ENCODE measurements at places on chromosomes 5 and 9. TPM values are rescaled to one million over a fixed set of nuclear protein-coding genes. Genes with fewer than 3 reads are reported as not detected.

PDLIM4 gene
- 1.2 TPM for total RNA-seq

GRCh38 chr9:72276429-72276828, 88.6 kb downstream of the ZFAND5 start:
- DNase-seq = no peak

- DNase-seq = no peak
Measured at GRCh38 chr9:20506099-20506900, 116.0 kb downstream of the MLLT3 start.

DNA sequence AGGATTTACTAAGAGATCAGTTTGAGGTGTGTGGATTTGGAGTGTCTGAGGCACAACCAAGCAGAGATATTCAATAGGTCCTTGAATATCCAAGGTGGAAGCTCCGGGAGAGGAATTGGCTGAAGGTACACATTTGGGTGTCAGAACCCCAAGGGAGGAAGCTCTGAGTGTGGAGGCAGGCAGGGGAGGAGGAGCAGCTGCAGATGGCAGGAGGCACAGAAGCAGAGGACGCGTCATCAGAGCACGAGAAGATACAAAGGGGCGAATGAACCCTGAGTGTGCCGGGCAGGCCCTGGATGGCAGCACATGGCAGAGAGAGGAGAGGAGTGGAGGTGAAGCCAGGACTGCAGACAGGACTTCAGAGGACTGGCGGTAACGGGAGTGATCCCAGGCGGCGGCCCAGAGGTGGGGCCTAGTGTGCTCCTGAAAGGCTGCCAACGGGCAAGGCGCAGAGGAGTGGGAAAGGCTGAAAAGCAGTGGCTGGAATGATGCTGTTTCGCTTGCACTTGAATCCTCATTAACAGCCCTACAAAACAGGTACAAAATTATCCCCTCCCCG, 179.8 kb downstream of the FANCC start:
- DNase-seq = no peak

SPACA9 gene
- 1.1 TPM for total RNA-seq

Measured in activated T-helper 2 cell treated with anti-CD3 and anti-CD28 coated beads, Interferon-gamma antibody, Interleukin-2, Interleukin-4, amounts not matched to agents 10 μg/mL and 5 μg/mL and 100 μg/mL, durations not matched to agents 14 hours and 24 hours and 36 hours (primary cell).